ENCODE measurements at places on chromosomes 7 and 10.
A peak's percentile ranks its signal among the peaks of the same experiment; 100 is the strongest.

- no peak for DNase-seq
Observed at GRCh38 chr10:127406018-127406550, 143.0 kb upstream of the NPS start.

DNA sequence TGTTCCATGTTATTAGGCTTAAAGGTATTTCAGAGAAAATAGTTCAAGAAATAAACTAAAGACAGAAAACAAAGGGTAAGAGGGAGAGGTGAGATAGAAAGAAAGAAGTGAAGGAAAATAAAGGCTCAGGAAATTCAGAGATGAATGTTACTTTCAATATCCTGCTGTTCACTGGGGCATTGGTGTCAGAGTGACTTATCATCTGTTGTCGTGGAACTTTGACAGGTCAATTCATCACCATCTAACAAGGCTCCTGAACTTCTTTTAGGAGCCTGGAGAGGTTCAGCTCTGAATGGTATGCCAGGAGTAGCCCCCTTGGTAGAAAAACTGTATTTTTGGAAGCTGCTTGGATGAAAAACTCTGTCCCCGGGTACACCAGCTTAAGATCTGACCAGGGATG is 100.1 kb downstream of the KLF6 start:
- DNase-seq: no peak

- DNase-seq: no peak
Observed at GRCh38 chr10:24947304-24948097, 4.9 kb downstream of the PRTFDC1 start.

GRCh38 chr10:21308946-21309345 is 216.5 kb downstream of the SKIDA1 start:
- DNase-seq: no peak

DNA sequence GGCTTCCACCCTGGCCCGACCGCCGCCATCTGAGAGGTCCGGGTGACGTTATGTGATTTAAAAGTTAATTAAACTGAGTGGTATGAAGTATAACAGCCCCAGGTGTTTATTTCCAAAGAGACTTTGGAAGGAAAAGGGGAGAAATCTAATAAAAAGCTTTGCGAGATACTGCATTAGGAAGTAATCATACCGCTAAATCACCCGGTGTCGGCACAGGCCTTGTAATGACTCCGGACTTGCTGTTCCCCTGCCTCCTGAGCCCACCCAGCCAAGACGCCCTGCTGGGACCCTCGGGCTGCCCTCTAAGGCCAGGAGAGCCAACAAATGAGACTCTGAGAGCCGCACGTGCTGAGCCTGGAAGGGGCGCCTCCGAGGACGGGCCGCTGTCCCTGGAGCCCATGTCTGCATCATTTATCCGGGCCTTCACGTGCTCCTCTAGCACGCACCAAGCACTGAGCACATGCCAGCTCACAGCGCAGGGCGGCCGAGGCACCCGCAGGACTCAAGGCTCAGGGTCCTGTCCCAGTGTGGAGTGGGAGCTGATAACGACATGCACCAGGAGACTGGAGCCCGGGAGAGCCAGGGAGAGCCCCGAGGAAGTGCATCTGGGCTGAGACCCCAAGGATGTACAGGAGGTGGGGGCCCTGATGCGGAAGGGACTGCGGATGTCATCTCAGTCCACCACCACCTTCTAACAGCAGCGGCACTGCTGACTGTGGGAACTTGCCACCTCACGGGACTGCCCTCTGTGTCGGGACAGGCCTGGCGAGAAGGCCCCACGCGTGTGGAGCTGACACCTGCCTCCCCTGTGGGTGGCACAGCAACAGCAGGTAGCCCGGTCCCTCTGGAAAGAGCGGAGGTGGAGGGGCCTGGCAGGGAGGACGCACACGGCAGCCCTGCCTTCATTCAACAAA is 182.7 kb downstream of the ELFN1 start:
- DNase-seq: no peak

GRCh38 chr7:98217623-98218582 is 6.7 kb downstream of the BHLHA15 start:
- no peak for DNase-seq

GRCh38 chr10:5953676-5954075 is 23.7 kb downstream of the IL15RA start:
- DNase-seq: no peak

DNA sequence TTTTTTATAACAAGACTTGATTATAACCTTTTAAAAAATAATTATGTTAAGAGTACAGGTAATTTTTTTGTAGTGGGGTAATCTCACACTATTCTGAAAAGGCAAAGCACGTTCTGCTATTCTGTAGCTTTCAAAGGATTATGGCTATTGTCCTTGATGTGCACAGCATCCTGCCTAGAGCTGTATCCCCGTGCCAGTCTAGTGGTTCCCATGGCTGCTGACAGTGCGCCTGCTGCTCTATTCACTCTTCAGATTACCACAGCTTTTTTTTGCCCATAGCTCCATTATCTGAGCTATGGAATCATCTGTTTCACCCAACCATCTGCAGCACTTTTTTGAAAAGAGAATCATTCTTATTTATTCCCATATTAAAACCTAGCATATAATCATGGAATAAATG is 723.4 kb downstream of the PHTF2 start:
- DNase-seq: no peak

- no peak for DNase-seq
Observed at GRCh38 chr10:78589687-78590086, 479.1 kb upstream of the ZMIZ1 start.

DNA sequence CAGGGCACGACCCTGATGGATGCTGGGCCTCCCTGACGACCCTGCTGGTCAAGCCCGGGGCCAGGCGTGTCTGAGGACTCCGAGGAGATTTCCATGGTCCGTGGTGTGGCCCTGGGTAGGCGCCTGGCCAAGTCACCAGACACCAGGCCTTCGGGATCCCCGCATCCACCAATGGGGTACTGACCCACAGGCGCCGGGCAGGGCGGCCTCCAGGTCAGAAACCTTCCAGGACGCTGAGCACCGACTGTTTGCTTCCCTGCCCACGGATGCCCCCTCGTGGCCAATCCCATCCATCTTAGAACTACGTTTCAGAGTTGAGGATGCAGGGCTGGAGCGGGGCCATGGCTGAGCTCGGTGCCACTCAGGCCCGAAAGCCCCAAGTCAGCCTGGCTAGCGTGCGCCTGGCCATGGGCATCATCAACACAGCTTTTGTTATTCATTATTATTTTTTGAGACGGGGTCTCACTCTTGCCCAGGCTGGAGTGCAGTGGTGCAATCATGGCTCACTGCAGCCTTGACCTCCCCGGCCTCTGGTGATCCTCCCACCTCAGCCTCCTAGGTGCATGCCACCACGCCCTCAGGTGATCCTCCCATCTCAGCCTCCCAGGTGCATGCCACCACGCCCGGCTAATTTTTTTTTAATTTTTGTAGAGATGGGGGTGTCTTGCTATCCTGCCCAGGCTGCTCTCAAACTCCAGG is 7.1 kb upstream of the AMZ1 start:
- DNase-seq: no peak

- no peak for DNase-seq
Observed at GRCh38 chr7:3520206-3520605, 219.2 kb downstream of the SDK1 start.

DNA sequence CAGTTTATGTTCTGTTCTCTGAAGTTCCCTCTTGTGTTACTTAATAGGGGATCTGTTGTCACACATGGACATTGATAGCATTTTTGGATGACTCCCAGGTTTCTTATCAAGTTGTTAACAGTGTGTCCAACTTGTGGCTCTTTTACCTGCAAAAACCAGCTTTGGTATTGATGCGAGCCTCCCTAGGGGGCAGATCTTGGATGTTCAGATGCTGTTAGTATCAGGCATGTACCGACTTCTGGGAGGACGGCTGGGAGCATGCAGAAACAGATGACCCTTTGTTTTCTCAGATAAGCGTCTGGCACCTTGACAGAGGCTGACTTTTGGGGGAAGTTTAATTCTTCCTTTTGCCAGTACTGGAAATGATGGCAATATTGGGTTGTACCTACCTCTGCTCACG is 2.2 kb downstream of the PLPP4 start:
- no peak for DNase-seq

DNA sequence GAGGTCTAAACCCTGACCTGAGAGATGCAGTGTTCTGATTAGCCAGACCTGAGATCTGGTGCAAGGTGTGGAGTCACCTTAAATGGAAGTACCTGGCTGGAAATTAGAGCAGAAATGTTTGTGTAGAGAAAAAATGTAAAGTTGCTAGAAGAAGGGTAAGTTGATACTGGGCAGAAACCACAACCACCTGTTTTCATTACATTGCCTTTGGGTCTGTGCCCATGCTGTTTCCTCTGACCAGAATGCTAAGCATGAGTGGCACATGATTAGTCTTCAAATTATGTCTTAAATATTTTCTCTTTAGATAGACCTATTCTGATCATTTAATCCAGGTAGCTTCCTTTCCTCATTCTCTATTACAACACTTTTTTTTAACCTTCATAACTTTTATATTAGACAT is 69.0 kb downstream of the CASD1 start:
- no peak for DNase-seq

- no peak for DNase-seq
Observed at GRCh38 chr7:78702770-78703169, 750.7 kb downstream of the MAGI2 start.

DNA sequence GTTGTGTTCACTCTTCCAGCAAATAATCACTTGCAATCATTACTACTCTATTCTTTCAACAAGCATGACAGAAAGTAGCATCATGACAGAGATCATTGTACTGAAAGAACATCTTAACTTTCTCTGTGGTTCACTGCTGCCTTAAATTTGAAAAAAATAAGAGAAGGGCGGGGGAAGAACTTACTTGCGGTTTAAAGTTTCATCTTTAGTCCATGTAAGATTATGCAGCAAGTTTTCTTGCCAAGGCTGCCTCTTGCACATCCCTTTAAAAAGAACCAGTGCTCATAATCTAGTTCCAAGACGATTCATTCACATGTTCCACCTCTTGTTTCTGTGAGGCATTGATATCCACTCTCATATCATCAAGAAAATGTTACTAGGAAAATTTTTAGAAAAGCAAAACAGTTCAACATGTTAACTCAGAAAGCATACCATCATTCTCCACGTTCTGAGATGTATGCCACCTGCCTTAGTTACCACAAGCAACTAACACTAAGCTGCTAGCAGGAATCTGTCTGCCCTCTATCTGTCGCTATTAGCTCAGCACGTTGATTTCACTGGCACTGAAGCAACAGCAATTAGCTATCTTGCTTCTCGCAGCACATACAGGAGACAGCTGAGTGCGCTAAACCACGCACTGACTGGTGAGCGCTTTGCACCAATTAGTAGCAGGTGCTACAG is at the start of gene PCDH15:
PCDH15 (minus strand) TSS at position 491 of the 681 bp plus-strand sequence. CDS start 136,969 bp downstream, outside the sequence.
- DNase-seq: peak; percentile 53

DNA sequence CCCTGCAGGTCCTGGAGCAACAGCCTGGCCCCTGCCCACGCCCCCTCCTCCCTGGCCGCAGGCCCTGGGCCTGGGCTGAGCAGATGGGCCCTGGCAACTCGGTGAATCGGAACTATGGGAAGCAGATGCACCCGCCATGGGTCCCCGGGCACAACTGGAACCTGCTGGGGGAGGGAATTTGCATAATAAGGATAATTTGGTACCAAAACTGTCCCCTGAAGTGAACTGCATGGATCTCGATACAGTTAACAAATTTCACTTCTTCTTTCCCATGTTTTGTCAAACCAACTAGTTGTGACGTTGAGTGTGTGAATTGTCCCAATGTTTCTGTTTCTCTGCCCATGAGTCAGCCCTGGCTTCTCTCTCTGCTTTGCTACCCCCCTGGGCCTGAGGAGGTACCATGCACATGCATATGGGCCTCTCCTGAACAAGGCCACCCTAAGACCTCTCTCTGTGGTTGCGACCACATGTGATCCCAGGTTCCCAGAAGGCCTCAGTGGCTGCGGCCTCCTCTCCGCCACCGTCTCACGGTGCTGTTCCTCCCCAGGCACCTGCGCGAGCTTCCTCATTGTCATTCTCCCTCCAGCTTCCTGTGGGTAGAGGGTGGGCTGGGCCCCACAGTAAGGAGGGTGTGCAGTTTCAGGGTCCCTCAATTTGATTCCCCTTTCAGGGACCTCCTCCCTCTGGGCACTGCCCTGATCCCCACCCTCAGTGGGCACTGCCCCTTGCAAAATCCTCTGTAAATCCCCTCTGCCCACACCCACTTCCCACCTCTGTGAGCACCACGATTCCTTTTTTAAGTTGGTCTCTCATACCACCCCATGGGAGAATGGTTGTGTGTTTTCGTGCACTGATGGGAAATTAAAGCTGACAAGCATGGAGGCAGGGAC is 40.0 kb downstream of the FIGNL1 start:
- no peak for DNase-seq

GRCh38 chr10:91410638-91411371 is 661 bp downstream of the HECTD2 start:
- peak; percentile 32 for DNase-seq

DNA sequence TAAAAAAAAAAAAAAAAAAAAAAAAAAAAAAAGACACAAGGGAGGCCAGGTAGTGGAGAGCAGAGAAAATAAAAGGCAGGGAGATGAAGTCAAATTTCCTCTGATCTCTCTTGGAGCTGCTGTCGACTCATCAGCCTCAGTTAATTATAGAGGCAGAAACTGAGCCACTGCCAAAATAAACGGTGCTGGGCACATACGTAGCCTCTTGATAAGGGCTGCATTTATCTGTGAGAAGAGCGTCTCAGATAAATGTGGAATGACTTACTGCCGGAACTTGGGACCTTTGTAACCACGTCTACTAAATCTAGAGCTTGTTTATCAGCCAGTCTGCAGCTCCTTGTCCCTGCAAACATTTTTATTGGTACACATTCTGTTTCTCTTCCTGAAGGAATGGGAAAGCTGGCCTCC is 162.3 kb downstream of the BAMBI start:
- DNase-seq: no peak

- DNase-seq: no peak
Observed at GRCh38 chr7:115728518-115728917, 302.0 kb downstream of the TFEC start.

GRCh38 chr7:132205509-132205908 is 370.8 kb downstream of the PLXNA4 start:
- DNase-seq: no peak

- no peak for DNase-seq
Observed at GRCh38 chr10:85607043-85607695, 759.4 kb downstream of the GRID1 start.

DNA sequence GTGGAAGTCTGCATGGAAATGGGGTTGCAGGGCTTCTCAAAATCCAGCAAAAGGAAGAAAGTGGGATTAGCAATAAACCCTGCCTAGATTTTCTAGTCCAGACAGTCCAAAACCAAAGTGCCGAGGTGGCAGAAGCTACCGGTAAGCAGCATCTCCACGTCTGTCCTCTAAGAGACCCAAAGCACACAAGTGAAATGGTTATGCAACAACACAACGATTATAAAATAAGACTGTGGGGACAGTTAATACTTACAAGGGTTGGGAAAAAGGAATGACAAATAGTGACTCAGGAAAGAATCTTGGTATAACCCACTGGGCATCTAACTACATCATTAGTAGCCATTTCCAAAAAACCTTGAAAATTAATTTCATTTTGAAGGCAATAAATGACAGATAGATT is 24.7 kb downstream of the CREB3L2 start:
- DNase-seq: no peak
